ENCODE measurements at places on chromosomes 6 and 20.
A peak's percentile ranks its signal among the peaks of the same experiment; 100 is the strongest.

- DNase-seq, result no peak
These were observed 116.5 kb upstream of the ESR1 start for GRCh38 chr6:151690768-151691562.

GRCh38 chr20:38412877-38413577 lies 22.1 kb downstream of the SNHG17 start:
- peak; percentile 17 for DNase-seq

DNA sequence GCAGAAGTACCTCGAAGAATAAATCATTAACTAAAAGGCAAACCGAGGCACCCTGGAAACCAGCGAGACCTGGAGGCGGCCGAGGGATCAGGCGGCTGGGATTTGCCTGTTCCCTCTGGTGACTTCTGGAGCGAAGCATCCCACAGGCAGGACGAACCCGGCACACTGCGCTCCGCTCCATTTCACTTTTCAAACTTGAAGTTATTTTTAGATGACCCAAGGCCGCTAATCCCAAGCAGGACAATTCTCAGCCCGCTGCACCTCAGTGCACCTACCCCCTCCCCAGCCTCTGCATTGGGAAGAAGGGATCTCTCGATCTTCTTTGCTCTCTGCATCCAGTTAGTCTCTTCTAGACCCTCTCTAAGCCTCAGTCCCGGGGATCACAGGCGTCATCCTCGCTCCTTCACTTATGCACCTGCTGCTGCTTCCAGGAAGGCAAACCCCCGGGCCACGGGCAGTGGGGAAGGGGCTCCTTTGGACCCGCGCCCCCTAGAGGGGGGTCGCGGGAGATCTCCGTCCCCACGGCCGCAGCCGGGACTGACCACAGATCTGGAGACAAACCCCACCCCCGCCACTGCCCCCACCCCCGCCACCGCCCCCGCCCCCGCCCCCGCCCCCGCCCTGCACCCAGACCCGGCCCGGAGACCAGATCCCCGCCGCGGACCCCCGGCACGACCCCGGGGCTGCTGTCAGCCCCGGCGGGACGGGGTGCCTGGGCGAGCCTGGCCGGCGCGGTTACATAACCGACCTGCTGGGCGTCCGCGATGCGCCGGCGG lies 636 bp downstream of the RCAN2 start:
- no peak for DNase-seq

DNA sequence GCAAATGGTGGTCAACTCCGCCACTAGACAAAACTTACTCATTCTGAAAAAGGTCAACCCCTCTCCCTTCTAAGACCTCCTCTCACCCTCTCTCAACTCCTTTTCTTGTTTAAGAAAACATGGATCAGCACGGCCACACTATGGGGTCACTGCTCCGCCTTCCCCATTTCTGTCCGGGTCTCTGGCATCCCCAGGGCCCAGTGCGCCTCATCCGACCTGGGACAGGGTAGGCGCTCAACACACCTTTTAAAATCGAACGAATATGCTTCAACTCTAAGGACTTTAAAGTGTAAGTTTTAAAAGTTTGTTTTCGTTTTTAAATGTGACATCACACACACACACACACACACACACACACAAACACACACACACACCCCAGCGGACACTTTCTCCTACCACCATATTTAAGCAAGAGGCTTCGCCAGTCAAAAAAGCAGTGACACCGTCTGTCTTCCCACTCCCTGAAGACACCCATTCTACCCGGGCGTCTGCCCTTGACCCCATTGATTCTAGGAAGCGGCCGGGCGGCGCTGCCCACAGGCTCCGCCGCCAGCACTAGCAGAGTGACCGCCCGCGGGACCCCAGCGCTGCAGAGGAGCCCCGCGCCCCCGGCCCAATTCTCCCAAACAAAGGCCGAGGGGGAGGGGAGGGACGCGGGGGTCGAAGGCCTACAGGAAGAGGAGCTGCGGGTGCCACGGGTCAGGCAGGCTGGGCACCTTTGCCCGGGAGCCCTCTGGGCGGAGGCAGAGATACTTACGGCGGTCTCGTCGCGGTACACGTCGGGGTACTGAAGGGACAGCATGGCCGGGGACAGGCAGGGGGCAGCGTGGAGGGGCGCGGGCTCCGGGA lies 568 bp downstream of the PREP start:
- no peak for DNase-seq

GRCh38 chr6:93282521-93283031 lies 136.8 kb downstream of the EPHA7 start:
- peak; percentile 56 for DNase-seq
